T-helper 17 cell (primary cell): ENCODE measurements at places on chromosomes 12 and 14.

- DNase-seq: no peak
Measured at GRCh38 chr14:25079311-25079710, 29.4 kb upstream of the STXBP6 start.

DNA sequence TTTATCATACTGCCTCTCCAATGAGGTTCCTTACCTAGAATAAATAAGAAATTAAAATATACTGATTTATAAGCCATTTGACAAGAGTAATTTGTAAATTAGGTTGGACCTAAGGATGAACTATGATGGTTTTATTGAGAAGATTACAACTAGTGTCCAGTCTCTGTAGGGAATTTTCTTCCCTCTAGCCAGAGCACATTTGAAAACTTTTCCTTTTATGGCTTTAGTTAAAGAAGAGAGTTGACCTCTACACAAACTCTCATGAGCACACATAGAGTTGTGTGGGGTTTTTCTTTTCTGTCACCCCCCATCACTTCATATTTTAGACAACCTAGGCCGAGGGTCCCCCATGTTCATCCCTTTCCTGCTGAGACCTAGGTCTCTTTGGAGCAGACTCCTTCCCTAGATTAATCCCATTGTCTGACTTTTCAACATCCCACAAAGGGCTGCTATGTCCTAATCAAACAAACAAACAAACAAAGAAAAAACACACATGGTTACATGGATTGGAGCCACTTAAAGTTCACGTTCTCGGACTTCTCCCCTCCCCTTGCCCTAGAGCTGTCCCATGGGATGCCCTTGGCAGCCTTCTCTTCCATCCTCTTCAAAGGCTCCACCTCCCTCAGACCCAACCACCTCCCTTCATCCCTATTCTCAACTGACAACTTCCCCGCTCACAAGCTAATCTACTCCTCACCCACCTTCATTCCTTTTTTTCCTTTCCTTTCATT is 40.7 kb downstream of the GPR135 start:
- no peak for DNase-seq

DNA sequence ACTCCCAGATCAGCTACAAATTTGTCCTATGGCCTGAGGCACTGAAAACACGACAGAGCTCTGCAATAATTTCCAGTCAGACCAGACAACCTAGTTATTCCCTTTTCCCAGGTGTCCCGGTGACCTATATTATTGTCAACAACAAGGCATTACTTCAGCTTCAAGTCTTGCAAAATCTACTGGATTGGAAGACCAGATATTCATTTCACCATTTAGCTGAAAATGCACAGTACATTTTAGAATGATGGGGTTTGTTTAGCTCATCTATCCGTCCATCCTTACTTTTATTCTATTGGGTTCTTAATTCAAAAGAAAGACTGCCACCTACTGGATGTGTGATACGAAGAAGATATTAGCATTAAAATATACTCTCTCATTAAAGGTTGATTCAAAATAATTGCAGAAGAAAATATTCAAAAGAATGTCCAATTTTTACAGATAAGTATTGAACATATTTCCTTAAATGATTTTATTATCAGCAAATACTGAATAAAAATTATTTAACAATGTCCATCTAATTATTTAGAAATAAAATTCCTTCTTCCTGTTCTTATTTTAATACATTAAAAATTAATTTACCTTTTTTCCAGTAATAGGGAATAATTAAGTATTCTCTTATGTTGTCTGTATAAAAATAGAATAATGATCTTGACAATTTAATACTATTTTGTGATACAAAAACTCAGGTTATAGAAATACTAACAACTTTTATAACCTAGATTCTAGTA is 244.9 kb upstream of the LRIG3 start:
- no peak for DNase-seq

DNA sequence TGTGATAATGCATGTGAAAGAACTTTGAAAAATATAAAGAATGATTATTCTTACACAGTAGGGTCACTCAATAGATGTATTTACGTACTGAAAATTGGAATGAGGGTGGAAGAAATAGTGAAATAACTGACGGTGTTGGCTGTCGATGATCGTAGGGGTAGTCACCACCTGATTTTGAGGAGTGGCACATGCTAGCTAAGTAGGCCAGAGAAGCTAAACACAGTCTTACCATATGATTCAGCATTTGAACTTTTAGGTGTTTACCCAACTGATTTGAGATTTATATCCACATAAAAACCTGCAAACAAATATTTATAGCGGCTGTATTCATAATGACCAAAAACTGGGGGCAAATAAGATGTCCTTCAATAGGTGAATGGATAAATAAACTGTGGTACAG is 47.6 kb upstream of the HIF1A start:
- DNase-seq: no peak

DNA sequence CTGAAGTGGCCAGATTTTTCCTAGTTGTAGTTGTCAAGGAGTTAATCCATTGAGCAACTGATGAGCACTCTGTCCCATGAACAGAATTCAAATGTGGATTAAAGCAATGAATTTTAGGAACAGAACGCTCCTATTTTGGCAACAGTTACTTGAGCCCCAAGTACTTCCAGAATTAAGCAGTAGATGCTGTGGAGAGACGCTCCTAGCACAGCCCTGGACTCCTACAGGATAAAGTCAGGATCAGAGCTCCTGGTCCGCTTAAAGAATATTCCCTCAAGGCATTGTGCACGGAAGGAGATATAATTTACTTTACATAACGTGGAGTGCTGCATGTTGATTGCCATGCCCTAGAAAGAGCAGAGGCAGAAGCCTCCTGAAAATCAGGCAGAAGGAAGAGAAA is 53.4 kb downstream of the FLRT2 start:
- DNase-seq: no peak

DNA sequence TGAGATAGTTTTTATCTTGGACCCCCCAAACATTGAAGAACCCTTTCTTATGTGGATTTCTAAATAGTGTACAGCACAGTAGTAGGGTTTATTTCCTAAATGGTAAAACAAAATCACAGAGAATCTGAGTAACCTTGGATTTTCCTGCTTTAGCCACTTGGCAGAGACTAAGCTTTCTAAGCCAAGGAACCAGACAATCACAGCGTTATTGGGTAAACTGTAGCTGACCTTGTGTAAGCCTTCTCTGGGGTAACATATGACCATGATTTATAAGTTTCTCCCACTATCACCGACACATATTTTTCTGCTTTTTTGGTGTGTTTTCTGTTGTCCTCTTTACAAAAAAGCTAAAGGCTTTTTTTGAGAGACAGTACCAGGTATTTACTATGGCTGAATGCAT is 136.3 kb upstream of the PZP start:
- DNase-seq: no peak

DNA sequence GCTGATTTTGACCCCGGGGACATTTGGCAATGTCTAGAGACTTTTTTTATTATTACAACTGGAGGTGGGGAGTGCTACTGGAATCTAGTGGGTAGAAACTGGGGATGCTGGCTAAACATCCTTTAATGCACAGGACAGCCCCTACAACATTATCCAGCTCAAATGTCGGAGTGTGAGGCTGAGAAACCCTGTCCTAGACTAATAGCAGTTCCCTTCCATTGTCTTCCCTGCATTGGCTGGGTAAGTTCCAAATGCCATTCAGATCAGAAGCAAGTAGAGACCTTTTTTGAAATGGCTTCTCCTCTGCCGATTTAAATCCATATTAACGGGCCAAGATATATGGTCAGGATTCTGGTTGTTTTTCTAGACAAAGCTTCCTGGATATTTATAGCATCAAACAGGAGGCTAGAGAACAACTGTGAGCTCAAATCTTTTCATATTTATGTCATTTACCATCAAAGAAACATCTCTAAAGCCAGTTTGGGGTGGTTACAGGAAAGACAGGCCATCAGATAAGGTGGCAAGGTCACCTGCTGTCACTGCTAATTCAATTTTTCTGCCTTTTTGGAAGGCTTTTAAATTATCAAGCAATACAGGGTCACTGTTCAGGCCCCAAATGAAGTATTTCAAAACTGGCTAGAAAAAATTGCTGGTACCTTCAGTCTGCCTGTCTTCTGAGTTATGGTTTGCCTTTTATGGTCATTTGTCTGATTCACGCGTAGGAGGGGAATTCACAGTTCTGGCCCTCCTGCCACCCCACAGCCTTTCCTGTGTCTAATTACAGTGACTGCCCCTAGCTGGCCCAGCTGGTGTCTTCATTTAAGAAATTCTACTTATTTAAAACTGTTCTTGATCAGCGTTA is 20.1 kb upstream of the AKAP5 start:
- no peak for DNase-seq

GRCh38 chr14:24194186-24194872 is 912 bp downstream of the TM9SF1 start:
- DNase-seq: no peak
